ENCODE measurements at places on chromosomes 1 and 21.

DNA sequence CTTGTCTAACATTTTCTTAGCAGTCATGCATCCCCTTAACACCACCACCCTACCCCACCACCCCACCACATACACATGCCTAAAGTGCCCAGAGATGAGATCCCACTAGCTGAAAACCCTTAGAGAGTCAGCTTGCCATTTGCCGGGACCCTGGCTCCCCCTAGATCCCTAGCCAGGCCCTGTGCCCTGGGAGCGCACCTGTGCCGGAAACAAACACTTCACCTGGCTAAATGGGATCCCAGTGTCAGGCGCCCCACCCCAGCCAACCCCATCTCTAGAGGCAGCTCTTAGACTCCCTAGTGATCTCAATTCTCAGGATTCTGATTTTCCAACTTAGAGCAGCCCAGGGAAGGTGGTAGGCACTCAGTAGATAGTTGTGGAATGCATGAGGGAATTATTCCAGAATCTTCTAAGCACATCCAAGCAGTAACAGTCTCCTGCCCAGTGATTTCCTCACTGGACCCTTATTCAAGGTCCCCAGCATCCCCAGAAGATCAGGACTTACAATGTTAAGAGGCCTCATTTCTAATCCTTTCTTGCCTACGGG, 105.2 kb downstream of the LAMC2 start:
- no peak for DNase-seq

DNA sequence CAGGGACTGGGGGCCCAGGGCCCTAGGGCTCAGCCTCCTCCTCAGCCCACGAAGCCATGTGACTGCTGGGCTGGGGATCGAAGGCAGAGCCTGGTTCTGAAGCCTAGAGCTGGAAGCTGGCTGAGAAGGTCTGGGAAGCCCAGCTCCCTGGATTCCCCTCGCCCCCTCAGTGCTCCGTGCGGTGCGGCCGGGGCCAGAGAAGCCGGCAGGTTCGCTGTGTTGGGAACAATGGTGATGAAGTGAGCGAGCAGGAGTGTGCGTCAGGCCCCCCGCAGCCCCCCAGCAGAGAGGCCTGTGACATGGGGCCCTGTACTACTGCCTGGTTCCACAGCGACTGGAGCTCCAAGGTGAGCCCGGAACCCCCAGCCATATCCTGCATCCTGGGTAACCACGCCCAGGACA, 9.1 kb downstream of the ADAMTSL4 start:
- no peak for DNase-seq

DNA sequence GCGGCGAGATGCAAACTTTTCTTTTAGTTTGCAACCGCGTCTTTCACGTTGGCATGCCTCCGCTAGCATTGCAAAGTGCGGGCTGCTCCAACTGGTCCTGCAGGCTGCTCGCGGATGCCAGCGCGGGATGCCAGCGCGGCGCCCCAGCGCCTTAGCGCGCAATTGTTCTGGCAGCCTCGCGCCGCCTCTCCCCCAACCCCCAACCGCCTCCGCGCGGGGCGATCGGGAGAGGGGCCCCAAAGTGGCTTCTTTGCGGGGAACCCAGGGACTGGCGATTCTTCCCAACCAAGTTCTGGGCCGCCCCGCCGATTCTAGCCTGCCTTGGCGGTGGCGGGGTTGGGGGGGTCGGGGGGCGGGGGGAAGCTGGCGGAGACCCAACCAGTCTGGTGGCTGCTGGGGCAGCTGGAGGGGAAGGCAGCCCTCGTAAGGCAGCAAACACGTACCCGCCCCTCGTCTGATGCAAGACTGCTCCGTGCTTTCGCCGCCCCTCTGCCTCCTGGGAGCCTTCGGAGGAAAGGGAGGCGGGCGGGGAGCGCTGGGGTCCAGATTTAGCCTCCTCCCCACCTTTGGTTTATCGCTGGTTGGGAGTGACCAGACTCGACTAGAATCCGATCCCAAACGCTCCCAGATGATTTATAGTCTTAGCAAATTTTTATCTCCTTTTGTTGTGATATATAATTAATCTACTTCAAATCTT, 756 bp downstream of the PHGDH start:
- peak; percentile 48 for DNase-seq

- DNase-seq, result no peak
Observed at GRCh38 chr1:119549719-119550132, 42.7 kb downstream of the HSD3B1 start.

- DNase-seq, result no peak
Observed at GRCh38 chr1:109444346-109444745, 18.1 kb upstream of the PSMA5 start.

DNA sequence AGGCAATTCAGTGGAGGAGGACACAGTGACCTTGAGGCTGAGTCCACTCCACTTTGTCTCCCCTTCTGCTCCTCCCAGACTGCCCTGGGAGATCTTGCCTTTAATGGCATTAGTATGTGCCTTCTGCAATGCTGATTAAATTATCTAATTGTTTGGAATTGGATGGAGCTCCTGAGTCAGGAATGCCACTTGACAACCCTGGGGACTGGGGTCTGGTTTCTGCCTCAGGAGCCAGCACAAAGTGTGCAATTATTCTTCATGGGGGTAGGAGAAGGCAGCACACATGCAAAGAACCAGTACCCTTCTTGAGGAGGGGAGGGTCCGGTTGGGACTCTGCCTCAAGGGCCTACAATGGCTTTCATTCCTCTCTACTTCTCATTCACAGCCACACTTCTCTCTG, 11.9 kb upstream of the PLXNA2 start:
- DNase-seq, result no peak

DNA sequence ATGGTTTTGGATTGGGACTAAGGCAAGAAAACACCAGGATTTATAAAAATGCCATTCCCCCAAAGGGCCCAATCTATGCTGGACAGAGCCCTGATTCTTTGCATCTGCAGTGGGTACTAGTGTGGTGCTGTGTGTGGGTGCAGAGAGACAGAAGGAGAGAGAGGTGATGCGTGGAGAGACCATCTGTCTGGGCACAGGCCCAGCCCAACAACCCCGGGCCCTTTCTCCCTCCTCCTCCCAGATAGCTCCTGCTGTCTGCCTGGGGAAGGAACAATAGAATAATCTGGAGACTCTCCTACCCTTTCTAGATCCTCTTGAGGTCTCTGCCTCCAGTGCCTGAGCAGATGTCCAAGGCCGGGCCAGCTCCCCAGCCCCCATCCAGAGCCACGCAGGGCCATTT, 15.1 kb downstream of the KIAA1614 start:
- peak; percentile 62 for DNase-seq

- no peak for DNase-seq
Observed at GRCh38 chr1:79262745-79263258, 256.3 kb upstream of the ADGRL4 start.

DNA sequence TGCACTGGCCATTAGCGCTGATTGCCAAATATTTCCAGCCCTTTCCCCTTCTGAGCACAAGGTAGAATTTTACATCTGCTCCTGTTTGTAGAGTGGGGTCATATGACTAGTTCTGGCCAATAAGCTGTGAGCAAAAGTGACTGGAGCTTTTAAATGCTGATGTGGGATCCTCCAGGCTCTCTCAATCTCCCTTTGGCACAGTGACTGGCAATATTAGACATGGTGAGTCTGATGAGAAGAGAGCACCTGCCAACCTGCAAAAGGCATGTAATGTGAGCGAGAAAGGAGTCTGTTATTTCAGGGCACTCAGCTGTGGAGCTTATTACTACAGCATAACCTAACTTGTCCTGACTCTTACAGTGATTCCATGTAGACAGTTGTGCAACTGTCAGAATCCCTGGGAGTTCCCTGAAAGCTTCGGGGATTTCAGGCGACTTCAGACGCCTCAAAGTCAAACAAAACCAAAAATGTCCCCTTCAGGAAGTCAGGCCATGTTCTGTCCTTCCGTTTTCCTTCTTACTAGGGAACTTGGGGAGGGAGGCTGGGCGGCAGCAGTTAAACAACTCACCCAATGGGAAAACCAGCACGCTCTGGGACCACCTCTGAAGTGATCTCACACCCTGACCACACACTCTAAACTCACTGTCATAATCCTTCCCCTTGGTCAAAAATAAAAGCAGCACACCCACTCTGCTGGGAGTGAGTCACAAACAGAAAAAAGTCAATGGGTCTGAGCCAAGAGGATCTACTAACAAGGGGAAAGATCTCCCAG, 3.6 kb upstream of the RASSF5 start:
- DNase-seq, result no peak

DNA sequence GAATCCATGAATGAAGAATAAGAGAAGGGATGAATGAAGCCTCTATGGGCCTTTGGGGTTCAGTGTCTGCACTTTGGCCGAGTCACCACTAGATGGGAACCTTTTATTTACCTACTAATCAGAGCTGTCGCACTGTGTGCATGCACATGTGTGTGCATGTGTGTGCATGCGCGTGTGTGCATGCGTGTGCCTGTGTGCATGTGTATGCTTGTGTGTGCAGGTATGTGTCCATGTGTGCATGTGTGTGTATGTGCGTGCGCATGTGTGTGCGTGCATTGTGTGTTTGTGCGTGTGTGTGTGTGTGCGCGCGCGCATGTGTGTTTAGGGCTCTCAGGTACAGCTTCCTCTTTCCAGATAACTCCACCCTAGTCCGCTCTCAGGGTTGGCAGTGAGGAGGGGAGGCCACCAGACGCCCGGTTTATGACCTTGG, 20.4 kb upstream of the UBXN10 start:
- no peak for DNase-seq

DNA sequence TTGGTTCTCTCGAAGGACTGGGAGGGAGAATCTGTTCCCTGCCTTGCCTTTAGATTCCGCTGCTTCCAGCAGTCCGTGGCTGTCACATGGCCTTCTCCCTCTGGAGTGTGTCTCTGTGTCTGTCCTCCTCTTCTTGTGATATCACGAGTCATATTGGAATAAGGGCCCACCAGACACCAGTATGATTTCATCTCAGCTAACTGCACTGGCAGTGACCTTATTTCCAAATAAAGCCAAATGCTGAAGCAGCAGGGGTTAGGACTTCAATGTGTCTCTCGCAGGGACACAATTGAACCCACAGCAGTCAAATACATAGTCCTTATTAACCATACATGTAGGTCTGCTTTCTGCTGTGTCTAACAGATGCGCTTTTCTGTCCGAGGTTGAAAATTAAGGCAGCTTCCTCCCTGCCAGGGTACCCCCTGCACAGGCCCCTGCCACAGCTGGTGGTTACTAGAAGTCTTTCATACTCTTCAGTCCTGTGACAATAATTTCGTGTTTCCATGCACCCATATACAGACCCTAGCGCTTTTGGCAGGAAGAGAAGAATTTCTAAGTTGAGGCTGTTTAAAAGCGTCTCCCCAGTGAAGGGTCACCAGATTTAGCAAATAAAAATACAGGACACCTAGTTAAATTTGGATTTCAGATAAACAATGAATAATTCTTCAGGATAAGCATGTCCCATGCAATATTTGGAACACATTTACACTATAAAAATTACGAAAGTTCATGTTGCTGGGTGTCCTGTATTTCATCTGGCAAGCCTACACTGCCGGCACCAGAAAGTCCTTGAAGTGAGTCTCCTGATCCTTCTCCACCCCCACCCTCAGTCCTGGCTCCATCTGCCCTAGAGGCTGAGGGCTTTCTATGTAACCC, 182.1 kb downstream of the ETS2 start:
- DNase-seq, result no peak

- DNase-seq, result no peak
Observed at GRCh38 chr1:182275271-182275670, 116.3 kb downstream of the GLUL start.

DNA sequence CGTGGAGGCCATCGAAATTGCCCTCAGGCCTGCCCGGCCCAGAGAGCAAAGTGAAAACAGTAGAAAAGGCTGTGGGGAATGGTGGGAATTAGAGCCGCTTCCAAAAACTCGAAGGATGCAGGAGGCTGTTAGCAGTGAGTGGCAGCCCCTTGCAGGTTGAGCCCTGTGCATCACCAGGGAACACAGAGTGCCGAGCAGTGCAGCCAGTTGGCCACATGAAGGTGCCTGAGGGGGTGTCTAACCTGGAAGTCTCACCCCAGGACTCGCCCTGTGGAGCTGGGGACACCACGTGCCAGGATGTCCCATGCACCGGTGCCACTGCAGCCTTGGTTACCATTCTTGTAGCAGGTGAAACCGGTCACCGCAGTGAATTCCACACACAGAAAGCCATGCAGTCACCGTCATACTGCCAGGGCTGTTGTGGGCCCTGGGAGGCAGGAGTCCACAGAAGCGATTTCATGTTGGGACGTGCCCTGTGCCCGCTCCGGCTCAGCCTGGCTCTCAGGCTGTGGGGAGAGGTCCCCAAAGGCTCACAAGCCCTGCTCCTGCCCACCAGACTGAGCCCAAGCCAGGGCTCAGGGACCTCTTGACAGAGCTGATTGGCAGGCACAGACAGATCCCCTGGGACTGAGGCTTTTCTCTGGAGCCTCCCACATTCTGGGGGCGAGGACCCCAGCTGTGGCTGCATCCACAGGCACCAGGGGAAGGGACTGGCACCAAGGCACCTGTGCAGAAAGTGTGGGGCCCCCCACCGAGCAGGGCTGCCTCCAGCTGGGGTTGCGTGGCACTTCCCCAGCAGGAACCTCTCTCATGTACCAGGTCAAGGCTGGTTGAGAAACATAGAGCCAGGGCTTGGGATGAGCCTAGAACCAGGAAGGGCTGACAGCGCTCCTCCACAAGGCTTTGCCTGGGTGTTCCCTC, 16.7 kb upstream of the ACTRT2 start:
- DNase-seq, result no peak

GRCh38 chr1:97654876-97655585, 265.8 kb downstream of the DPYD start:
- DNase-seq, result no peak

- DNase-seq, result no peak
Observed at GRCh38 chr1:159999204-159999603, 32.6 kb downstream of the PIGM start.

DNA sequence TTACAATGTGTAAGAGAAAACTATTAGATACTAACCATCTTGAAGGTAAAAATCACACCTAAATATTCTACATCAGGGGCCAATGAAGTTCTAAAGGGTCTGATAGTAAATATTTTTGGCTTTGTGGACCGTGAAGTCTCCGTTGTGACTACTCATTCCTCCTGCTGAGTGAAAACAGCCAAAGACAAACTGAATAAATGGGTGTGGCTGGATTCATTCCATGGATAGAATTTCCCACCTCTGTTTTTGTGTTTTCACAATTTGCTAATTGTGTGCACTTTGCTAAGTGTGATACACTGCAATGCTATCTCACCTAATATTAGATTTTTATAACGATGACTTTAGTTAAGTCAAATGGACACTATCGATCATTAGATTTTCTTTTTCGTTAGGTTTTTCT, 1474.0 kb downstream of the PLA2G4A start:
- no peak for DNase-seq

- no peak for DNase-seq
Observed at GRCh38 chr1:42004322-42004721, 85.6 kb upstream of the HIVEP3 start.

GRCh38 chr1:28329395-28330153, 734 bp downstream of the MED18 start:
- no peak for DNase-seq

Data from frontal cortex (tissue), 4 donors.